ENCODE measurements at places on chromosomes 13 and 19. TPM values are rescaled to one million over a fixed set of nuclear protein-coding genes. Genes with fewer than 3 reads are reported as not detected.
A peak's percentile ranks its signal among the peaks of the same experiment; 100 is the strongest.

- no peaks in the 10 kb centered on the region for H3K27me3 ChIP-seq
- DNase-seq, result no peak
- peak overlapping the region; percentile 40 for H3K27ac ChIP-seq
- H3K4me1 ChIP-seq, result peaks cover 18% of the 10 kb centered on the region
- H3K36me3 ChIP-seq, result no peaks in the 10 kb centered on the region
These were observed 32.8 kb downstream of the ZSWIM9 start for GRCh38 chr19:48203222-48203793.

TEX30 gene
- 12.8 TPM for total RNA-seq

PCDH20 gene
- 1.3 TPM for total RNA-seq

RCBTB1 gene
- 7.2 TPM for total RNA-seq

CCDC70 gene
- not detected for total RNA-seq

DNA sequence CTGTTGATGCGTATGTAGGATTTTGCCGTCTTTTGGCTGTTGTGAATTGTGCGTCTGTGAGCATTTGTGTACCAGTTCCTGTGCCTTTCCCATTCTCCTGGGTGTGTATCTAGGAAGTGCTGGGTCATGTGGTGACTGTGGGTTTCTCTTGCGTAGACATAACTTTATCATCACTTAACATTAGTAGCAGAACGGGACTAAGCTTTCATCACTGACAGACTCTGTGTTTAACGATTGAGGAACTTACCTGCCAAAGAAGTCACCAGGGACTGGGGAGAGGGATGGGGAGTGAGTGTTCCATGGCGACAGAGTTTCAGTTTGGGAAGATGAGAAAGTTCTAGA lies 15.0 kb downstream of the FZR1 start:
- no peak for DNase-seq
- peaks cover 14% of the 10 kb centered on the region for H3K36me3 ChIP-seq
- peaks cover 19% of the 10 kb centered on the region for H3K4me1 ChIP-seq
- no peaks in the 10 kb centered on the region for H3K27me3 ChIP-seq
- no peak overlapping the region for H3K27ac ChIP-seq
- H3K4me3 ChIP-seq, result no peak overlapping the region

DNA sequence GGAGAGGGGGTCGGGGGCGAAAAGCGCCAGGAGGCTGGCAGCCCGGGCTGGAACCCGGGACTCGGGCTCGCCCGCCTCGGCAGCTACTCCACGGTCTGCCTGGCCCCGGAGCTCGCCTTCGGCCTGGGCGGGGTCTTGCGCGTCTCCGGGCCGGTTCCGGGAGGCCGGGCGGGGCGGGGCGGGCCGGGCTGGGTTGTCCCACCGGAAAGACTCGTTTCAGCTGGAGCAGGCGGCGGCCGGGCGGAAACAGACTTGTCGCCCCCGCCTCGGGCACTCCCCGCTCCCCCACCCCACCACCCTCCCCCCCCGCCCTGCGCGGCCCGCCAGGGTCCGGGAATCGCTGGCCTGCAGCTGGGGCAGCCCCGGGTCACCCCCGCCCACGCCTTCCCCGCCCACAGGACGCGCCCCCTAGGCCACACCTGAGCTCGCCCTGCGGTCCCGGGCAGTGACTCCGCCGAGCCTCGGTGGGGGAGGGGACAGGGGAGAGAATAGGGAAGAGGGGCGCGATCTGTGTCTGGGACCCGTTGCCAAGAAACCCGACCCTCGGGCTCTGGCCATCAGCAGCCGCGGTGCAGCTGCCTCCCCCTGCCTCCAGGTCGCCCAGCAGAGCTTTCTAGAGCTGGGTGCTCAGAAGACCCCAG lies 109.4 kb downstream of the KCTD15 start:
- H3K27me3 ChIP-seq, result no peaks in the 10 kb centered on the region
- H3K4me3 ChIP-seq, result peak overlapping the region; percentile 23
- peak; percentile 39 for DNase-seq

TMEM59L gene
- total RNA-seq, result not detected

- H3K36me3 ChIP-seq, result no peaks in the 10 kb centered on the region
- H3K27me3 ChIP-seq, result no peaks in the 10 kb centered on the region
- no peak for DNase-seq
- H3K4me3 ChIP-seq, result no peak overlapping the region
- no peak overlapping the region for H3K27ac ChIP-seq
These were observed 87.4 kb upstream of the ARHGEF7 start for GRCh38 chr13:111027458-111028439.

GRCh38 chr19:42577016-42577415 lies 17.7 kb downstream of the CEACAM8 start:
- H3K4me3 ChIP-seq, result no peak overlapping the region
- H3K36me3 ChIP-seq, result no peaks in the 10 kb centered on the region
- H3K27ac ChIP-seq, result no peak overlapping the region

GRCh38 chr19:45253396-45254027 lies 2.4 kb downstream of the MARK4 start:
- no peak overlapping the region for H3K4me3 ChIP-seq
- H3K27me3 ChIP-seq, result no peaks in the 10 kb centered on the region
- peaks cover 42% of the 10 kb centered on the region for H3K4me1 ChIP-seq
- H3K27ac ChIP-seq, result no peak overlapping the region

GRCh38 chr19:19134687-19135158 lies 3.6 kb downstream of the TMEM161A start:
- no peak overlapping the region for H3K4me3 ChIP-seq
- peak; percentile 63 for DNase-seq
- peaks cover 8% of the 10 kb centered on the region for H3K4me1 ChIP-seq
- no peaks in the 10 kb centered on the region for H3K36me3 ChIP-seq
- no peak overlapping the region for H3K27ac ChIP-seq

DNA sequence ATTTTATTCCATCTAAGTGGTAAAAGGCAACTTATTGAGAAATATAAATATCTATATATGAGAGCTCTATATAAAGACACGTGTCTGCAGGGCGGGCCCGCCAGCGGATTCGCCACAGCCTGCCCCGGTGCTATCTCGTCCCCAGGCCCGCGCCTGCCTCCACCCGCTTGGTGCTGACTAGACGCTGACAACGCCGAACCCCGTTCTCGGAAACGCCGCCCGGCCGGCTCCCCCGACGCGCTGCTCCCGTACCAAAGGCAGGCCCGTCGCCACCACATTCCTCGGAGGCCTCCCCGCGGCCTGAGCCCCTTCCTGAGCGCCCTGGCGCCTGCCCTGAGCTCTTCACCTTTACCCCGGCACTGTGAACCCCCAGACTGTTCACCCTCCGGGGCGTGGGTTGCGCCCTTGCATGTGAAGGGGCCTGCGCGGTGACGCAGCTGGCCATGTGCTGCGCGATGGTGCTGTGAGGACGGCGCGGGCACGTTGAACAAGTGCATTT lies 6.0 kb downstream of the PLEKHJ1 start:
- no peak overlapping the region for H3K4me3 ChIP-seq
- no peak for DNase-seq
- peaks cover 22% of the 10 kb centered on the region for H3K4me1 ChIP-seq
- no peak overlapping the region for H3K27ac ChIP-seq
- no peaks in the 10 kb centered on the region for H3K36me3 ChIP-seq

- H3K27me3 ChIP-seq, result no peaks in the 10 kb centered on the region
- H3K4me1 ChIP-seq, result no peaks in the 10 kb centered on the region
- no peaks in the 10 kb centered on the region for H3K36me3 ChIP-seq
- H3K4me3 ChIP-seq, result peak within 1 kb of the TSS; percentile 58
- peak within 1 kb of the TSS; percentile 93 for H3K27ac ChIP-seq
These were observed at the start of gene TPM4 for GRCh38 chr19:16076154-16076957. TSS of gene TPM4 (plus strand) at chr19:16076495. CDS start at chr19:16076566, 71 bp downstream.

DNA sequence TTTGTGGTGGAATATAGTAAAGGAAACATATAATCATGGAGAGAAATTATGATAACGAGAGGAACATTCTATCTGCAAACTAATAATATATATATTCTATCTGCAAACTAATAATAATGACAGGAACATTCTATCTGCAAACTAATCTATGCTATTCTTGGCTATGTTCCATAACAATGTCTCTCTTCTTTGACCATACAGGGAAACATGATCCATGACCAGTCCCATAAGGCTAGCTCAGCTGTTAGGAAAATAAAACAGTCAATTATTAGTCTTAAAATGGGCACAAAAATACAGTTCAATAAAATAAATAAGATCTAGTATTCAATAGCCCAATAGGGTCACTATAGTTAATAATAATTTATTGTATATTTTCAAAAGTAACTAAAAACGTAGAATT lies 707.8 kb upstream of the PCDH20 start:
- H3K4me1 ChIP-seq, result no peaks in the 10 kb centered on the region
- H3K4me3 ChIP-seq, result no peak overlapping the region
- no peak overlapping the region for H3K27ac ChIP-seq

DNA sequence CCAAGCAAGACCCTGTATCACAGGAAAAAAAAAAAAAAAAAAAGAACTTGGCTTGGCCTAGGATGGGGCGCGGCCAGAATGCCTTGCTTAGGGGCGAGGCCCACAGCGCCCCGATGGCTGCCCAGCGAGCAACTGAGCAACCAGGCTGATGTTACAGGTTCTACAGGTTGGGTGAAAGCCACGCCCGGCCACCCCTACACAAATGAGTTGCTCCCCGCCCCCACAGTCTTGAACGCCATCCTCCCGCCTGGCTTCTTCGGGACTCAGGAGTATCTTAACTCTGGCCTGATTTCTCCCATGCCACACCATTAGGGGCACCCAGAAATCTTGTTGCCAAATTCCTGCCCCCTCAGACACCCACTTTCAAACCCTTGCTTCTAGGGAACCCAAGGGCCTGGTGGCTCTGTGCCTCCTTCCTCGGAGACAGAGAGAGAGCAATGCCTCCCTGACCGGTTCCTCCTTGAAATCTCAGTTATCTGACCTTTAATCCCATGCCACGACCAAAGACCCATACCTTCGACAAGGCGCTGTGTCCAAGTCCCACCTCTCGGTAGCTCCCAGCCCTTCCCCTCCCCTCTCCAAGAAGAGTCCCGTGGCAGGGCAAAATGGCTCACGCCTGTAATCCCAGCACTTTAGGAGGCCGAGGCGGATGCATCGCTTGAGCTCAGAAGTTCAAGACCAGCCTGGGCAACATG lies 1.1 kb upstream of the CBLC start:
- H3K4me1 ChIP-seq, result peaks cover 8% of the 10 kb centered on the region
- no peaks in the 10 kb centered on the region for H3K36me3 ChIP-seq
- H3K27ac ChIP-seq, result peak overlapping the region; percentile 29
- no peak for DNase-seq
- no peaks in the 10 kb centered on the region for H3K27me3 ChIP-seq
- no peak overlapping the region for H3K4me3 ChIP-seq

- H3K4me1 ChIP-seq, result no peaks in the 10 kb centered on the region
- no peak for DNase-seq
- no peaks in the 10 kb centered on the region for H3K27me3 ChIP-seq
- no peaks in the 10 kb centered on the region for H3K36me3 ChIP-seq
These were observed 174.7 kb downstream of the MZT1 start for GRCh38 chr13:72552731-72553130.

NDUFA7 gene
- total RNA-seq, result 19.6 TPM

OR1M1 gene
- not detected for total RNA-seq

DNA sequence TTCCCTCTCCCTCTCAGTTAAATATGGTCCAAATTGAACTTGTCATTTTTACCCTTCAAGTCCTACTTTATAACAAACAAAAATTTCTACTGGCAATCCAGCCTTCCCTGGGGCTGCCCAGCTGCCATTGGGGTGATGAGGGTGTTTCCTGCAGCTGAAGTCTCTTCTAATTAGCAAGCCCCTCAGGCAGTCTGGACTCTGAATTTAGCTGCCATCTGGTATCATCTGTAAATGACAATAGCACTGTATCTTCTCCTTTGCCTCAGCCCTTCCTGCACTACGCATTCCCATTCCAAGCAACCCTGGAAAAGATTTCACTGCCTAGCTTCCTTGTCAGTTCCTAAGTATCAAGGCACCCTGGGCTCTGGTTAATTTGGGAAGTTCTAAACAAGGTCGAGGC lies 331.1 kb upstream of the KLF12 start:
- H3K27ac ChIP-seq, result no peak overlapping the region
- H3K4me1 ChIP-seq, result no peaks in the 10 kb centered on the region
- DNase-seq, result no peak
- H3K36me3 ChIP-seq, result no peaks in the 10 kb centered on the region
- H3K27me3 ChIP-seq, result no peaks in the 10 kb centered on the region

DNA sequence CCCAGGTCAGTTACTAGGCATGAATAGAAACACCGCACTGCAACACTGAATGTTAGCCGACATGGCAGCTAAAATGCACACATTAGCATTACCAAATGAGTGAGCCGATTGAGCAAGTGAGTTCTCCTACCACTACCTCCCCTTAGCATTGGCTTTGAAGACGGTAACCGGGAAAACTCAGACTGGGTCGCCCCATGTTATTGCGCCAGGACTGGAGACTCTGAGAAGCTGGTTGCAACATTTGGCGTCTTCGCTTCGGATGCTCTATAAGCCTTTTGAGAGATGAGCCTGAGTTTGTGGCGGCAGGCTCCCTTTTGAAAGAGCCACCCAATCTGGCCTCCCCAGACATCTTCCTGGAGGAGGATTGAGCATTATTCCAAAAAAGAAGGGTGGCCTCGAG lies 68.5 kb upstream of the POMP start:
- no peak for DNase-seq
